Neural crest cell (in vitro differentiated cells): ENCODE measurements at places on chromosomes 12 and 14. TPM values are rescaled to one million over a fixed set of nuclear protein-coding genes. Genes with fewer than 3 reads are reported as not detected.

GRCh38 chr14:61233436-61233956 lies 47.6 kb downstream of the TMEM30B start:
- H3K4me3 ChIP-seq = no peak overlapping the region
- H3K4me1 ChIP-seq = no peaks in the 10 kb centered on the region
- no peaks in the 10 kb centered on the region for H3K36me3 ChIP-seq

DNA sequence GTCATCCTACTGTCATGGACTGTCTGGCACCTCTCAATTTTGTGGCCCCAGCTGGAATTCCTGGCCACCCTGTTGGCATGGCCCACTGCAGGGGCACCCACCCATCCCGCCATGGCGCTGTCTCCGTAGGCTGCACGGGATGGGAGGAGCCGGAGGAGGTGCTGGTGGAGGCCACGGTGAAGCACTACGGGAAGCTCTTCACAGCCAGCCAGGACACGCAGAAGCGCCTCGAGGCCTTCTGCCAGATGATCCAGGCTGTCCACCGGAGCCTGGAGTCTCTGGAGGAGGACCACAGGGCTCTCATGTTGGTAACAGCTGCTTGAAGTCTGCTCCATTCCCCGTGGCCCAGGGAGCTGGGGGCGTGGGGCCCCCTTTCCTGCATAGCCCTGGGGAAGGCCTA lies 3.9 kb downstream of the CCDC197 start:
- DNase-seq = no peak
- peaks cover 19% of the 10 kb centered on the region for H3K27me3 ChIP-seq
- H3K36me3 ChIP-seq = no peaks in the 10 kb centered on the region
- H3K27ac ChIP-seq = no peak overlapping the region
- H3K4me1 ChIP-seq = peaks cover 7% of the 10 kb centered on the region
- no peak overlapping the region for H3K4me3 ChIP-seq

GRCh38 chr14:76884853-76885276 lies 58.7 kb downstream of the LRRC74A start:
- no peak overlapping the region for H3K27ac ChIP-seq
- no peaks in the 10 kb centered on the region for H3K36me3 ChIP-seq
- no peak overlapping the region for H3K4me3 ChIP-seq
- no peaks in the 10 kb centered on the region for H3K27me3 ChIP-seq
- no peak for DNase-seq

DNA sequence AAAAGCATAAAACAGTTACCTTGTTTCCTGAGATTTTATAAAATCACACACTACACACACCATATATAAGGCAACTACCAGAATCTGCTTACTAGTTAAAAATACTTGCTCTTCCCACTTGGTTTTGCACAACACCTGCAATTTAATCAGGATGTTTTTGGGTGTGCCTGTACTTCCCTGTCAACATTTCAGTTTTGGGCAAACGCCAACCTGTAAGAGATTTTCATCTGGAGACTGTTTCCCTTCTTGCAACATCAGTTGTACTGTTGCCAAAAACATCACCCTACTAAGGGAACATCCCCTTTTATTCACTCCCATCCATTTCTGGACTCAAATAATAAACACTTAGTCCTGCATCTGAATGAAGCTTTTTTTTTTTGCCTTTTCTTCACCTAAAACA lies 172.3 kb downstream of the DUSP6 start:
- peaks cover 11% of the 10 kb centered on the region for H3K4me1 ChIP-seq
- no peak overlapping the region for H3K27ac ChIP-seq
- no peak overlapping the region for H3K4me3 ChIP-seq
- no peaks in the 10 kb centered on the region for H3K27me3 ChIP-seq
- H3K36me3 ChIP-seq = no peaks in the 10 kb centered on the region

GRCh38 chr14:96167224-96168148 lies 37.2 kb upstream of the BDKRB2 start:
- DNase-seq = no peak
- H3K27me3 ChIP-seq = peaks cover 3% of the 10 kb centered on the region
- peaks cover 4% of the 10 kb centered on the region for H3K4me1 ChIP-seq
- H3K27ac ChIP-seq = no peak overlapping the region

DNA sequence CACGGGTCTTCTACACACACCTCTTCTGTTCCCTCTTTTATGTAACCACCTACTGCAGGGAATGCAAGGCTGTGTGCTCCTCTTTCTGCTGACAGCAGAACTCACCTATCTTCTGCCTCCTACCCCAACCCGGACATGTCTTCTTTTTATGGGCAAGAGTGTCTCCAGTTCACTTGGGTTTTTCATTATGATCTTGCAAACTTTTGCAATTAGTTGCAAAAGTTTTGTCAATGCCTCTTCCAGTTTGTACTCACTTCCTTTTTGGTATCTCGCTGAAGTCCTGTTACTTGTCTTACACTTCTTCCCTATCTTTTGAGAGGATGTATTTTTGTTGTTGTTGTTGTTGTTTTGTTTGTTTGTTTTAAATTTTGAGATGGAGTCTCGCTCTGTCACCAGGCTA lies 50.6 kb downstream of the DRAM1 start:
- no peak overlapping the region for H3K27ac ChIP-seq
- H3K27me3 ChIP-seq = no peaks in the 10 kb centered on the region
- H3K36me3 ChIP-seq = no peaks in the 10 kb centered on the region

MIPOL1 gene
- total RNA-seq = 16.6 and 17.4 TPM in 2 replicates

GRCh38 chr14:73723797-73724661 lies 9.8 kb upstream of the PNMA1 start:
- H3K27ac ChIP-seq = peak overlapping the region; percentile 83
- H3K27me3 ChIP-seq = no peaks in the 10 kb centered on the region
- H3K4me3 ChIP-seq = peak overlapping the region; percentile 24
- H3K4me1 ChIP-seq = peaks cover 46% of the 10 kb centered on the region

- no peak overlapping the region for H3K27ac ChIP-seq
- peaks cover 2% of the 10 kb centered on the region for H3K36me3 ChIP-seq
- no peak for DNase-seq
- no peak overlapping the region for H3K4me3 ChIP-seq
- H3K4me1 ChIP-seq = no peaks in the 10 kb centered on the region
These were observed 21.9 kb downstream of the CLEC9A start for GRCh38 chr12:10052193-10052913.

BATF gene
- total RNA-seq = not detected in 2 replicates

GRCh38 chr12:104108755-104109445 lies 29.1 kb downstream of the NFYB start:
- no peak overlapping the region for H3K27ac ChIP-seq
- peaks cover 5% of the 10 kb centered on the region for H3K4me1 ChIP-seq
- no peak overlapping the region for H3K4me3 ChIP-seq
- H3K36me3 ChIP-seq = no peaks in the 10 kb centered on the region
- H3K27me3 ChIP-seq = no peaks in the 10 kb centered on the region

CSAD gene
- total RNA-seq = 22.1 and 26.5 TPM in 2 replicates

RBM23 gene
- 103 and 110 TPM in 2 replicates for total RNA-seq

DNA sequence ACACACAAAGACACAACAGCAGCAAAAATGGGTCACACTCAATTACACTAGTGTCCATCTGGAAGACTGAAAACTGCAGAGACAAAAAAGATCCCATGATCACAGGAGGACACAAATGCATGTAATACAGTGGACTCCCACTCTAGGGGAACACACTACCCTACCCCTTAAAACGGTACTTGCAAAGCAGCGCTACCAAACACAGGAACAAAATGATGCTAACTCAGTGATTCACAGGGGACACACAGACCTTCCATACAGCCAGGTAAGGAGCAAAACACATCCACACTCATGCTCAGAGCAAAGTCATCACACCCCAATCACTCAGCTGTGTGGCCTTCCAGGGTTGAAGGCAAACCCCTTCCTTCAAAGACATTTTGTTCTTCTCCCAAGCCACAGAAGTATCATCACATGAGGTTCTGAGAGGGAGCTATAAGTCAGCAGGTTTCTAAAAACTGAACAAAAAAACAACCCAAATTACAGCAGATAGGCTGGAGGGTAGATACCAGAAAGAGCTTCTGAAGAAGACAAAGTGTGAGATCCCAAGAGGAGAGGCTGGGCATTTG lies 14.8 kb downstream of the SMUG1 start:
- DNase-seq = no peak
- no peak overlapping the region for H3K27ac ChIP-seq
- H3K4me3 ChIP-seq = no peak overlapping the region
- H3K4me1 ChIP-seq = no peaks in the 10 kb centered on the region
- no peaks in the 10 kb centered on the region for H3K36me3 ChIP-seq

GRCh38 chr14:96304956-96305355 lies 48.9 kb downstream of the BDKRB1 start:
- peak; percentile 11 for DNase-seq
- H3K27me3 ChIP-seq = no peaks in the 10 kb centered on the region
- H3K4me1 ChIP-seq = no peaks in the 10 kb centered on the region
- no peak overlapping the region for H3K27ac ChIP-seq
- no peak overlapping the region for H3K4me3 ChIP-seq

DNA sequence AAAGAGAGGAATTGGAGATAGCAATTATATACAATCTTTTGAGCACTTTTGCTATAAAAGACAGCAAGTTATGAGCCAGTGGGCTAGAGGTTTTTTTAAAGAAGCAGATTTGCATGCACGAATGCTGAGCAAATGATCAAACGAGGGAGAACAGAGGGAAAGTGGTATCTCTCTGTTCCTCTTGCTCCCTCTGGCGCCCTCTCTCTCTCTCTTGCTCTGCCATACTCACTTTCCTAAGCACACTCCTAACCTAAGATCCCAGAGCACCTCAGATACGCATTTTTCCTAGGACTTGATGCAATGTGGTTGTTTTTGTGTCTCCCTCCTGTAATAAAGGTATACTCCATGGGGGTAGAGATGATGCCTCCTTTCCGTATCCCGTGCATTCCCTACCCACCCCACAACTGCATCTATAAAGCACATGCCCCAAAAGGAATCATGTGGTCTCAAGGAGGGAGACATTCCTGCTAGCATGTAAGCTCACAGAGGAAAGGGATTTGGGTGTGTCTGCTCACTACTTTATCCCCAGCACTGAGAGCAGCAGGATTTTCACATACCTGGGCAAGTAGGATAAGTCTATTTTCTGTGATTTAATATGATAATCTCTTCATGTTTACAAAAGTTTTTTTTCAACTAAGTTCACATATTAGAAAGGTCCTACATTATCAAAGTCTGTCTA lies 270.2 kb downstream of the SSPN start:
- H3K4me3 ChIP-seq = no peak overlapping the region
- no peak overlapping the region for H3K27ac ChIP-seq
- no peak for DNase-seq
- no peaks in the 10 kb centered on the region for H3K4me1 ChIP-seq

GRCh38 chr12:94585626-94586025 lies 64.7 kb downstream of the TMCC3 start:
- no peak overlapping the region for H3K27ac ChIP-seq
- peaks cover 3% of the 10 kb centered on the region for H3K36me3 ChIP-seq
- peaks cover 58% of the 10 kb centered on the region for H3K4me1 ChIP-seq
- H3K4me3 ChIP-seq = peak overlapping the region; percentile 11

GRCh38 chr12:26571560-26571959 lies 261.4 kb downstream of the ITPR2 start:
- H3K4me1 ChIP-seq = no peaks in the 10 kb centered on the region
- H3K36me3 ChIP-seq = no peaks in the 10 kb centered on the region
- no peaks in the 10 kb centered on the region for H3K27me3 ChIP-seq
